T1000 (cell line): ENCODE measurements at places on chromosomes 11 and 22.

- no peak for DNase-seq
These were observed 396.6 kb downstream of the NELL1 start for GRCh38 chr11:21066030-21066429.

- DNase-seq, result no peak
These were observed 9.7 kb downstream of the CAT start for GRCh38 chr11:34448223-34448994.

GRCh38 chr22:33920927-33921524 is 750 bp upstream of the LARGE1 start:
- DNase-seq, result peak; percentile 97

GRCh38 chr11:121032546-121032945 is 8.6 kb downstream of the TBCEL start:
- DNase-seq, result no peak

DNA sequence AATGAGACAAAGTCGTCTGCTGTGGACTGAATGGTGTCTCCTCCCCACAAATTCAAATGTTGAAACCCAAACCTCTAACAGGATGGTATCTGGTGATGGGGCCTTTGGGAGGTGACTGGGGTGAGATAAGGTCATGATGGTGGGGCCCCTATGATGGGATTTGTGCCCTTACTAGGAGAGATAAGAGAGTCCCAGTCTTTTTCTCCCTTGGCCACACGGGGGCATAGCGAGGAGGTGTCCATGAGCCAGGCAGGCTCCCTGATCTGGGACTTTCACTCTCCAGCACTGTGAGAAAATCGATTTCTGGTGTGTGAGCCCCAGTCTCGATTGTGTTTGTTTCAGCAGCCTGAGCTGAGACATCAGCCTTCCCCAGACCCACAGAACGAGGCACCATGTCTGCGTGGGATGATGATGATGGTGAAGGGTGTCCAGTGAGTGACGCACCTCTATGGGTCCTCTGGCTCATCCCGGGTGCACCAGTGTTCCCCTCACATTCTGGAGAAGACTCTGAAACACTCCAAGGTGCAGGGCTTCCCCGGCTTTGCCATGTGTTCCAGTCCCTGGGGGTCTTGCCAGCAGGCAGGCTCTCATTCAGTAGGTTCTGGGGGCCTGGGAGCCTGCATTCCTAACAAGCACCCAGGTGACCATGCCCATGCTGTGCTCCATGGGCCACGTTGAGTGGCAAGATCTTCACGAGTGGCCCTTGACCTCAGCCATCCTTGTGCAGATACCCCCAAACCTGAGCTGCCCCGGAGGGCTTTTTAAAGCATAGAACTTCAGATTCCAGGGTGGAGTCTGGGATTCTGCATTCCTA is 363.0 kb downstream of the CTTN start:
- DNase-seq, result no peak

- DNase-seq, result no peak
These were observed 25.5 kb downstream of the FAM118A start for GRCh38 chr22:45335021-45335818.

GRCh38 chr11:84564180-84564866 is 1062.8 kb downstream of the DLG2 start:
- no peak for DNase-seq

GRCh38 chr22:29700900-29701154 is 19.0 kb upstream of the CABP7 start:
- no peak for DNase-seq

DNA sequence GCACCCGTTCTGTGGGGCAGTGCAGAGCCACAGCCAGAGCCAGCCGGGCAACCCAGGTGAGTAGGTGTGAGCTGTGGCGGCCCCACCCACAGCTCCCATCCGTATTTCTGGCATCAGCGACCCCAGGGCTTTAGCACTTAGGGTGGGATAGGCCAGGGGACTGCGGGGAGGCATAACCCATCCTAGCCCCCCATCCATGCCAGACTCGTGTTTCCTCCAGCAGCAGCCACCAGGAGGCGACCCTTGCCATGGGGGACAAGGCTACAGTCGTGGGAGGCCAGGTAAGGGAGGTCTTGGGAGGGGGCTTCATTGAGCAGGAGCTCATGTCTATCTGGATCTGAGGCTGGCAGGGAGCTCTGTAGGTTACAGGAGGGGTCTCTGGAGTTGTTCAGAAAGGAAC is 873 bp downstream of the OTOG start:
- DNase-seq, result no peak

GRCh38 chr22:29892315-29893156 is 9.6 kb downstream of the MTMR3 start:
- no peak for DNase-seq

DNA sequence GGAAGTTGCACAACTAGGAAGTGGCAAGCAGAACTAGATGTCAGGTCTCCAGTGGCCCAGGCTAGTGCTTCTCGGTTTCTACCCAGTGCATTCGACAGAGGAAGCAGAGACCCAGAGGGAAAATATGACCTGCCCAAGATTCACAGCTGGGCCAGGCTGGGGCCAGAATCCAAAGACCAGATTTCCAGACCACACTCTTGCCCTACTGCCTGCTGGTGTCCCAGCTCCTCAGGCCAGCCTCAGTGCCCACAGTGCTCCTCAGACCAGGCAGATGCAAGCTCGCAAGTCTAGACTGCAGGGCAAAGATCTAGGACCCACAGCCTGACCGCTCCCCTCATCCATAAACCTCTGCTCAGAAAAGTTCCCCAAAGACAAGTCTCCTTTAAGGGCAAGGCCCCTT is 262.6 kb downstream of the BUD13 start:
- DNase-seq, result no peak

- DNase-seq, result no peak
These were observed 123.8 kb downstream of the WT1 start for GRCh38 chr11:32311346-32312065.

DNA sequence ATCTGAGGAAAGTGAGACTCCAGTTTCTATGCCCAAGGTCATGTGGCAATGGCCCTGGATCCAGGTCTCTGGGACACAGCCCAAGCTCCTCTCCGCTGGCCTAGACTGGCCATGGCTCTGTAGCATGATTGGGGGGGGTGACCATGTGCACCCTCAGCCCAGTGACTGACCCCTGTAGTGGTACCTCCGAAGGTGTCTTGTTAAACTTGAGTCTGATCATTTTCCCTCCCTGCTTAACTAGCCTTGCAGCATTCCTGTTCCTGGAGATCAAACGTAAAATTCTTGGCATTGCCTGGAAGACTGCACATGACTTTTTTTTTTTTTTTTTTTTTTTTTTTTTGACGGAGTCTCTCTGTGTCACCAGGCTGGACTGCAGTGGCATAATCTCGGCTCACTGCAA is 1116.0 kb downstream of the TBC1D22A start:
- DNase-seq, result no peak

- no peak for DNase-seq
These were observed 277.5 kb downstream of the TMEM135 start for GRCh38 chr11:87315229-87315628.

GRCh38 chr22:43867839-43868635 is 5.7 kb upstream of the SULT4A1 start:
- DNase-seq, result peak; percentile 25

DNA sequence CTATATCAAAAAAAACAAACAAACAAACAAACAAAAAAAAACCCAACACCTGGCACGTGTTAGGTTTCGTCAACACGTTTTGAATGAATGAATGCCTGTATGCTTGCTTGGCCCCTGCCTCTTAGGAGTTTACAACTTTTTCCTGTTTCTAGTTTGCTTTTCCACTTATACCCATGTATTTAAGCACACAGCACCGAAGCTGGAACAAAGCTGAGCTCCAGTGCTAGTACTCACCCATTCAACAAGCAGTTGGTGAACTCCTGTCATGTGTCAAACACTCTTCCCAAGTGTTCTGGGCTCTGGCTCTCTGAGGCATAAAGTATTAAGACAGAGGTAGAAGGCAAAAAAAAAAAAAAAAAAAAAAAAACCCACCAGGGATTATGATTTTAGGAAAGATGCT is 599.3 kb downstream of the BUD13 start:
- no peak for DNase-seq

- no peak for DNase-seq
These were observed 15.3 kb upstream of the IL17REL start for GRCh38 chr22:50027639-50028537.

GRCh38 chr11:119722281-119722794 is 6.7 kb downstream of the NECTIN1 start:
- DNase-seq, result no peak

DNA sequence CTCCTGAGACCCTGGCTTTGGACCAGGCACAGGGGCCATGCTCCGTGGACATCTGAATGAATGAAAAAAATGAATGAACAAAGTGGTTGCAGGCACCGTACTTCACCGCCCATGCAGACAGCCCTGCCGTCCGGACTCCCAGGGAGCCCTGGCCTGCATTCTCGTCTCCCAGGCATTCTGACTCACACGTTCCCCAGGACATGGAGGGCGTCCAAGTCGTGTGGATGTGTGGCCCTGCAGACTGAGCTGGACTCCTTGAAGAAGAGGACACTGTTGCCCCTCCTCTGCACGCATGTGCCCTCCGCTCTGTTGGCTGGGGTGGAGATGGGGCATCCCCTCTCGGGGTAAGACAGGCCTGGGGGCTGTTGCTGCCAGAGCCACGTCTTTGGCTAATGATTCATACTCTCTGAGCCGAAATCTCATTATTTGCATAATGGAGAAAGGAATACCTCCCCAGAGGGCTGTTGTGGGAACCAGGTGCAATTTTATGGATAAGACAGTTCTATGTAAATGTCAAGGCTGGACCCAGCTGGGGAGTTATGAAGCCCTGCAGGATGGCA is 49.7 kb downstream of the RTL6 start:
- DNase-seq, result peak; percentile 95

- DNase-seq, result no peak
These were observed 676.9 kb downstream of the BRD1 start for GRCh38 chr22:49150801-49151221.

DNA sequence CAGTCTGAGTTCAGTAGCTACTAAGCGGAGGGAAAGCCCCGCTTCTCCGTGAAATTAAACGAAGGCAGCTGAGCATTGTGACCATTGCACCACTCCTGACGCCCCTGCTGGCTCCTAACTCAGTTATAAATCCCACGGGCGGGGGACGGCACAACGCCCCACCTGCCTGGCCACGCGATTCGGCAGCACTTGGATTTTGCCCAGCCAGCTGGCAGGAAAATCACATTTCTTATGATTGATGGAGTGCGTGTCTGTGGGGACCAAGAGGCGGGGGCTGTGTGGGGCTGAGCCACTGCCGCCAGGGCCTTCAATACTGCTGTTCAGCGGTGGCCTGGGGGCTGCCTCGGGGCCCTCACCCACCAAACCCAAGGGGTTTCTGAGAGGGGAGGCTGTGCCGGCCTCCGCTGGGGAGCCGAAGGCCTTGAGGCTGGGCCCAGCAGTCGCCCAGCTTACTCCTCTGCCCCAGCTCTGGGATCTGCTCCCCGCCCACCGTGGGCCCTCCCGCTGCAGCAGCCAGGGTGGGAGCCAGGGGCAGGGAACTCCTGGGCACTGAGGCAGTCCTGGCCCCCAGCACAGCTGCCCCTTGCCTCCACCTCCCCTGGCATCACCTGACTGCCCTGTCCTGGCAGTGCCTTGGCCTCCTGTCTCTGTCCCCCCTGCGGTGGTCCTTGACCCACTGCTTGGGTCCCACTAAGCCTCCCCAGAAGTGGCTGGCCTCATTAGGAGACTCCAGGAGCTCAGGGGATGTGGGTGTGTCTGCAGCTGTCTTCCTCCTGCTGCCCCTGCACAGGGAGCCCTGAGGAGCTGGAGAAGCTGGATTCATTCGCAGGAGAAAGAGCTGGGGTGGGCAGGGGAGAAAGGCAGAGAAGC is 30.7 kb downstream of the SHISAL1 start:
- no peak for DNase-seq

DNA sequence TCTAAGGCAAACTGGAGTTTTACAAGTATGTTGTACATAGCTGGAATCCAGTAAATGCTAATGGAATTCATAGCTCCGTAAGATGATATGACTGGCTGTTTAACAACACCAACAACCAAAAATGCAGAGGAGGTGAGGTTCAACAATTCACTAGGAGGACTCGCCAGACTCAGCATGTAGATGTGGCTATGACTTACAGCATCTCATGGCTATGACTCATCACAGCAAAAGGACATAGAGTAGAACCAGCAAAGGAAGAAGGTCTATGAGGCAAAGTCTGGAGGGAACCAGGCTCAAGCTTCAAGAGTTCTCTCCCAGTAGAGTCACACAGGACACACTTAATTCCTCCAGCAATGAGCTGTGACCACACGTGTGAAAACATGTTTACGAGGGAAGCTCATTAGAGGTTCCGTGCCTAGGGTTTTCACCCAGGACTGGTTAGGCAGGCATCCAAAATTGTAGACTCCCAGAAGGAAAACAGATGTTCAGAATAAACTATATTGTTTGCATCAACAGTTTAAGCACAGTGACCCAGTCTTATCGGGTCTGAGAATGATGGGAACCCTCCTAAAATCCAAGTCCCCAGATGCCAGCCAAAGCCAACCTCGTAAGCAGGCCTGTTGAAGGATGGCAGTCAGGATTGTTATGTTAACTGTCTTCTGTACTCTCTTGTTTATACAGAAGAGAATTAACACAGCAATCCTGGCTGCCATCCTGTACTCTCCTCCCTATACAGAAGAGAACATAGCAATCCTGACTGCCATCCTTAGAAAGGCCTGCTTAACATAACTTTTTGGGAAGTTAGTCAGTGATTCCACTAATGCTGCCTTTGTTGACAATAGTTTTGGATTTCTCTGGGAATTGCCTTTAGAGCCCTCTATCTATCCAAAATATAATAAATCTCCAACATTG is 116.6 kb downstream of the LARGE1 start:
- DNase-seq, result peak; percentile 7

- no peak for DNase-seq
These were observed 515.3 kb downstream of the JRKL start for GRCh38 chr11:96905143-96905542.

- no peak for DNase-seq
These were observed 22.8 kb downstream of the CASP5 start for GRCh38 chr11:105000167-105000566.

DNA sequence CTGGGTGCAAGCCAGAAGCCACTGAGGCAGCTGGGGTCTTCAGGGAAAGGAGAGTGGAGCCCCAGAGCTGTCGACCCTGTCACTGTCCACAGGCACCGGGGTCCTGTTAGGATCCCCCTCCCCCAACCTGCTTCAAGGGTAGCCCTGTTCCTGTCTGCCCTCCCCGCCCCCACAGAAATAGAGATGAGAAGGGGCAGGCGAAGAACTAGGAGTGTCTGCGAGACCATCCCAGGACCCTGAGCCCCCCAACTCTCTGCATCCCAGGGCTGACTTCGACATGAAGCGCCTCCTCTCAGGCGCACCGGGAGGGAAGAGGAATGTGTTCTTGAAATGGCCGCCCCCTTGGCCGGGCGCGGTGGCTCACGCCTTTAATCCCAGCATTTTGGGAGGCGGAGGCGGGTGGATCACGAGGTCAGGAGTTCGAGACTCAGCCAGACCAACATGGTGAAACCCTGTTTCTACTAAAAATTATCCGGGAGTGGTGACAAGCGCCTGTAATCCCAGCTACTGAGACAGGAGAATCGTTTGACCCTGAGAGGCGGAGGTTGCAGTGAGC is 607 bp upstream of the ZNF70 start:
- no peak for DNase-seq

- no peak for DNase-seq
These were observed 17.7 kb downstream of the ZC3H12C start for GRCh38 chr11:110110854-110111253.

GRCh38 chr11:10436224-10436623 is 18.8 kb upstream of the AMPD3 start:
- no peak for DNase-seq

- no peak for DNase-seq
These were observed 157.1 kb downstream of the CADM1 start for GRCh38 chr11:115347106-115347505.
